ENCODE measurements at places on chromosomes 6 and 20.

DNA sequence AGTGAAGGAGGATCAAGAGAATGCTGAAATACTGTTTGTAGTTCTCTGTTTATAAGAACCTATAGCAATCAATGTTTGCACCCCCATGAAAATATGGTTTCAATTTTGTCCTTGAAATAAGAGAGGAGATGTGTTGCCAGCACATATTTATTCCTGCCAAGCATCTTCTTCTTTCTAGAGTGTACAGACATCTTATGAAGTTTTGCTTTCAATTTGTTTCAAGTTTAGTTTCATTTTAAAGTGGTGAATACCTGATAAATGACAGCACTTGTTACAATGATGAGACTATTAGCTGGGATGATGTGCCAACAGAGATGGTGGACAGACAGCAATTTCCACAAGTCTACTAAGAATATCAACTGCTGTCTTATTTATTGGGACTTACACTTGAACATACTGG lies 39.2 kb upstream of the CENPW start:
- no peak for DNase-seq

DNA sequence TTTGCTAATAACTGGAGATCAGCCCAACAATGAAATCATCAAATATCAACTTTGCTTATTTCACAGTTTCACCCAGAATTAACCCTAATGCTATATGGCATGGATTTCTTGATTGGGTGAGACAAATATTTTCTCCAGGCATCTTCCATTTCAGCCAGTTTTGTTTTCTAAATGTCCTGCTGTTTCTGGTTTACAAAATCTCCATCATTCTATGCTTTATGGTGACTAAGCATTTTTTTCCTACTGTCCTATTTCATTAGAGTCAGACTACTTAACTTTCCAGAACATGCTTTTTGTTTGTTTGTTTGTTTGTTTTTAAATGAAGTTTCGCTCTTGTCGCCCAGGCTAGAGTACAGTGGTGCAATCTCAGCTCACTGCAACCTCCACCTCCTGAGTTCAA lies 59.5 kb upstream of the EXOC2 start:
- DNase-seq, result no peak

DNA sequence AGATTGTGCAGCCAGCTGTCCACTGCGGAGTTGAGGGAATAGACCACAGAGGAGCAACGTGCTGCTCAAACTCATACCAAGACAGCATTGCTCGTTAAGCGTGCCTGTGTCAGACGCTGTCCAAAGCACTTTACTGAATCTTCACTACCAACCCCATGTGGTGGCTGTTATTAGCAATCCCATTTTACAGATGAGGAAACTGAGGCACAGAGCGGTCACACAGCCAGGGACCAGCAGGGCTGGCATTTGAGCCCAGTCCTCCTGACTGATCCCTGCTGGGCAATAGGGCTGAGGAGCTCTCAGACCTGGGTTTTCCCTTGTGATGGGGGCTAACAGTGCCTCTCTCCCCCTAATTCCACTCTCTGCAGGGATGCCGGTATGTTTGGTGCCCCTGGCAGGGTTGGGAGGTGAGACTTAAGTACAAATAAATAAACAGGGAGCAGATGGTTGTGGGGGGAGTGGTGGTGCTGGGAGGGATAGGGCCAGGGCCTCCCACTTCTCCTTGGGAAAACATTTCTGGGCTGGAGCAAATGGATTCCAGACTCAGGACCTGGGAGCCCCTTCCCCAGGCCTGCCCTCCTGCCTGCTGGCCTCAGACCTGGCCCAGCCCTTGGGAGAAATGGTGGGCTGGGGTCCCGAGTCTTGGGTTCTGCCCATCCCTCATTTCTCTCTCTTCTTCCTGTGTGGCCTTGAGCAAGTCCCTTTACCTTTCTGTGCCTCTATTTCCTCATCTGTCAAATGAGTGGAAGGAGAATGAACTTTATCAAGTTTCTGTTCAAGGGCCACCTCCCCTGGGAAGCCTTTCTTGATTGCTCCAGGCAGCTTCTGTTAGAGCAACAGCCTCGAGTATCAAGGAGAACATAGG lies 17.7 kb downstream of the SRXN1 start:
- DNase-seq, result no peak

- DNase-seq, result no peak
These were observed 41.7 kb downstream of the LBP start for GRCh38 chr20:38387953-38388352.

DNA sequence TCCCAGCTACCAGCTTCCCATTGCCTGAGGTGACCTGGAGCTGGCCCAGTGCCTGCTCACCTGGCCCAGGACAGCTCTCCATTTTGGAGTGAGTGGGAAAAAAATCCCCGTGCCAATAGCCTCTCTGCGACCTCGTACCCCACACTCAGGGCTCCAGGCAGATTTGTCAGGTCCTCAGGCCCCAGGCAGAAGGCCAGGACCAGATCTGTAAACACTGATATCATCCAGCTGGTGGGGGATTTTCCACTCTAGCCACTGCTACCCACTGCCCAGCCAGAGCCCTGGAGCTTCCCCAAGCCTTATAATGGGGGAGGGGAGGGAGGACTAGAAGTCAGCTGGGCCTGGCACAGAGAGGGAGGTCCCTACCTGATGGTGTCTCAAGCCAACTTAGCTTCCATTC lies 1.3 kb upstream of the PGC start:
- DNase-seq, result no peak

DNA sequence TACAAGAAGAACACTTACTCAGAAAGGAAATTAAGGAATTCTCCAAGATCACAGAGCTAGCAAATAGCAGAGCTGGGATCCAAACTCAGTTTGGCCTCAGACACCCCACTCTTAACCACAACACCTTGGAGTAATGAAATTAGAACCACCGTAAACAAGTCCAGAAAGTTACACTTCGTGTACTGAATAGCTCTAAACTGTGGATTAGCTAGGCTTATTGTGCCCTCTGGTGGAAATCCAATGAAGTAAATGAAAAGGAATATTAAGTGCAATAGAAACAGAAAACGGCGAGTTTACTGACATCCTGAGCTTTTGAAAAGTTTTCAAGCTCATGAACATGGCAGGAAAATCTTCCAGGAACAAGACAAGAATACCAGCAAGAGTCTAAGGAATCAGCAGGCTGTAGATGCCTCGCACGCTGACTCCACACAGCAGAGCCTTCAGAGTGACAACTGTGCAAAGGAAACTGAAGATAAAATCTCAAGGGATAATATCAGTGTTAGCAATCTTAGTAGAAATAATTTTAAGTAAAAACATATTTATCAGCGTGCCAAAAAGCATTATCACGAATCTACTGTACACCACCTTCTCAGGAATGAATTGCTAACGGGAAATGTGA lies 34.6 kb downstream of the FBXO5 start:
- DNase-seq, result no peak

DNA sequence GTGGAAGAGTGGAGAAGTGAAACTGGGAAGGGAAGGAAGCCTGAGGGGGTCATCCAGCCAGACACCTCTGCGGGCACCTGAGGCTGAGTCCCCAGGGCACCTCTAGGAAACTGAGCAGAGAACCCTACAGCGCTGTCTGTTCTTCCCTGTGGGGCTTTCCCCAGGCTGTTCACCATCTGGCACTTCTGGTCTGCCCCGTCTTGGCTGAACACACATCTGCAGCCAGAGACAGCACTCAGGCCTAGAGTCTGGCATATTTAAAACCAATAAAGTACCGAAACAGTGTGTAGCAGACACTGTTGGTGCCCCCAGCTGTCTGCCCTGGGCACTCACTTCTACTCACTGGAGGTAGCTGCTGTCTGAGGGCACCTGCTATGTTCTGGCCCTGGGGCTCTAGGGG lies 9.4 kb upstream of the ARFGEF2 start:
- no peak for DNase-seq

GRCh38 chr6:131060311-131060710 lies 2.7 kb downstream of the EPB41L2 start:
- no peak for DNase-seq

DNA sequence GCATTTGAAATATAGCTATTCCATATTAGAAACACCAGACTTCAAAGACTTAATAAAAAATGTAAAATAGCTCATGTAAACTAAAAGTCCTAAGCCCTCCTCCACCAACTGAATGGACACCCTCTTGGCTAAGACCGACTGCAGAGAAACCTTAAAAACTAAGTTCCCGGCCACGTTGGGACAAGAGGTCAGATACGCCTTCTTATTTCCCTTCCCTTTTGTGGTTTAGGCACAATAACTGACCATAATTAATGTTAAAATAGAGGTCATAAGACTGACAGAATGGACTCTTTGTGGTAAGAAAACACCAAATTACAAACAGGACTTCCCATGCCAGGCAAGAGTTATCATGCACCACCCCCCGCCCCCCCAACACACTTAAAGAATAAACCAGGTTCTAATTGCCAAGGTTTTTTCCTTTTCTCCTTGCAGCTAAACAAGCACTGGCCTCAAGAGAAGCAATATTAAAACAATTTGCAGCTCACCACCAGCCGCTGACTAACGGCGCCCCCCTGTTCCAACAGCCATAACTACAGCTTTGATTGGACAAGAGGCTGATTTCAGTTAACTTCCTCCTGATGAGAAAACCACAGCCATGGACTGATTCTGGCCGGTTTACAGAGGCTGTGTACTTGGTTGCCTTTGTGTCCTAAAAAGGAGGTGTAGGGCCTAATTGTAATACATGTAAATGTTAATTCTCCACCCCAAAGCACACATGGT lies 10.7 kb upstream of the LAMP5 start:
- DNase-seq, result no peak

- DNase-seq, result no peak
These were observed 131.8 kb downstream of the SCML4 start for GRCh38 chr6:107692351-107692750.

DNA sequence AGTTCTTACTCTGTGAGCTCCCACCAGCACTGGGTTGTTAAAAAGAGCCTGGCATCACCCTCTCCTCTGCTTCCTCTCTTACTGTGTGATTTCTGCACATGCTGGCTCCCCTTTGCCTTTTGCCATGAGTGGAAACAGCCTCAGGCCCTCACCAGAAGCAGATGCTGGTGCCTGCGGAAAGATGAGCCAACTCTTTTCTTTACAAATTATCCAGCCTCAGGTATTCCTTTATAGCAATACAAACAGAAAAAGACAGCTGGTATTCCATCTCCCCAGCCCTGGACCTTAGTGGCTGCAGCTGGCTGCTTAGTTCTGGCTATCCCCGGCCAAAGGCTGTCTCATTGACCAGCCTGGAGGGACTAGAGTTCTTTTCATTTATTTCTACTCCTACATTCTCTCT lies 129.1 kb downstream of the IMPG1 start:
- no peak for DNase-seq

DNA sequence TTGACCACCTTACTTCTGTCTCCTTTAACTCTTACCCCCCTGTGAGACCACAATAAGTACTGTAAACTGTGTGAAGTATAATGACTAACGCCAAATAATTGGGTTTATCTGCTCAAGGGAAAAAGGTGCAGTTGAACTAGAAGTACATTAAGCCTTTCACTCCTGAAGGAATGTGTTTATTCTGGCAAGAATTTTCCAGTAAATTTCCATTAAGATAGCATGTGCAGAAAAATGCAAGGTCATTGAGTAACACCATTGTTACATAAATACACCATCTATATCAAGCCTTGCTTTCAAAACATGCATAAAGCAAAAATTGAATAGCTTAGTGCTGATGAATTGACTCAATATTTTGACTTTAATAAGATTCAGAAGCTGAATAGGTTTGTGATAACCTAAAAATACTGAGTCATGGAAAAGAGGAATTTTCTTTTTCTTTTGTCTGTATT lies 65.4 kb downstream of the ARHGAP18 start:
- DNase-seq, result no peak

DNA sequence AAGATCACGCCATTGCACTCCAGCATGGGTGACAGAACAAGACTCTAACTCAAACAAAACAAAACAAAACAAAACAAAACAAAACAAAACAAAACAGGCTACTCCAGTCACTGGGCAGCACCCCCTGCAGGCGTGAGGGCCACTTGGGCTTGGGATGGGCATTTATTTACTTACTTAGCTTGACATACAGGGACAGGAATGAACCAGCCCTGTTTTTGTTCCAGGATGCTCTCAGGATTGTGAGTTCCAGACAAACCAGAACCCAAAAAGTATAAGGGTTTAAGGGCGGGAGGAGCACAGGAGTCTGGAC lies 4.0 kb upstream of the PTPN1 start:
- DNase-seq, result no peak

- DNase-seq, result no peak
These were observed 23.4 kb downstream of the IL22RA2 start for GRCh38 chr6:137150072-137150471.

- DNase-seq, result no peak
These were observed 152.3 kb downstream of the CDC5L start for GRCh38 chr6:44539701-44540355.

DNA sequence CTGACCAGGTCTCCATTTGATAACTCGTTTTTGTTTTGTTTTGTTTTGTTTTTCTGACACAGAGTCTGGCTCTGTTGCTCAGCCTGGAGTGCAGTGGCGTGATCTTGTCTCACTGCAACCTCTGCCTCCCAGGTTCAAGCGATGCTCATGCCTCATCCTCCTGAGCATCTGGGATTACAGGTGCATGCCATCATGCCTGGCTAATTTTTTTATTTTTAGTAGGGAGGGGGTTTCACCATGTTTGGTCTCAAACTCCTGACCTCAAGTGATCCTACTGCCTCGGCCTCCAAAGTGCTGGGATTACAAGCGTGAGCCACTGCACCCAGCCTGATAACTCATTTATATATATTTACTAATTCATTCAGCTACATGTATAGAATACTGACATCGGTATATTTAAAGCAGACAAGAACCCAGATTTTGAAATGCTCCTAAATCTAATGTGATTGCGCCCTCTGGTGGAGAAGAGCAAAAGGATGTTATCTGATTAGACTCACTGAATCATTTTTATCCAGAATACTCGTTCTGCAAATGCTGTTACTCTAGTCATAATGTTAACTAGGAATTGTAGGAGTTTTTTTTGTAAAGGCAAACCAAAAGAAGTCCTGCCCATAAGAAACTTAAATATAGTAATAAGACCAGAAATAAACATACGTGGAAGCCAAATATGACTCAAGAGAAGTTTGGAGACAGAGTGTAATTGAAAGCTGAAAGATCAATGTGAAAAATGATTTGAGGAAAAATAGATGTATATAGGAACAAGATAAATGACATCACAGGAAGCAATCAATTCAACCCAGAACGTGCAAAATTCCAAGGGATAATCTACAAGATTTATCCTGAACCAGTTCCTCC lies 5.3 kb upstream of the COL12A1 start:
- DNase-seq, result no peak

All from T-helper 1 cell (primary cell).